ENCODE measurements at places on chromosomes 2 and 18.

- DNase-seq: no peak
Measured at GRCh38 chr2:15058015-15058720, 425.7 kb downstream of the LRATD1 start.

- no peak for DNase-seq
Measured at GRCh38 chr18:57802213-57803102, 657 bp downstream of the ATP8B1 start.

DNA sequence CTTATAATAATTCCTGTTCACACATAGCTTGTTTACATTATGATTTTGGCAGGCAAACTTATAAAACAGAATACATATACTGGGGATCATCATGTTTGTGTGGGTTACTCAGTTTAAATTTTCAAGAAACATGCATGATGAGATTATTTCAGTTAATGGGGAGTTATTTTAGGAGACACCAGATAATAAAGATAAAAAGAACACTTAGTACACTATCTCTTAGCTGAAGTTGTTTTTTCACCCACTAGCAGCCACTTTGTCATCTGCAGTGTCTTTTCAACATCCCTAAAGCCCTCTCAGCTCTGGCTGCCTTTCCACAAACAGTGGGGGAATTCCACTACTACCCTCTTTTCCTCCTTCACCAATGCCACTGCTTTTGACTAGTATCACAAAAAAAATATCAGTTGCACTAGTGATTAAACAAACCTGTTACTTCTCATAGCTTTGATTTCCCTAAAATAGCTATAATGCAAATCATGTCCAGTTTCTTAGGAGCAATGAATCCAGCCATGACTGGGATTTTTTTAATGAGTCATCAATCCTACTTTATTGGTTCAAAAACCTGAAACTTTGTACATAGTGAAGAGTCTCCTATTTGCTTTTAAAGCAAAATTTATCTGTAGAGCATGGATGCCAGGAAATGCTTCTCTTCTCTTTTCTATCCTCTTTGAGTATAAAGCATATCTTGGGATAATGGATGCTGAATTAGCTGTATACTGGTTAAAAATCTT, 156.7 kb upstream of the TFPI start:
- DNase-seq: no peak

GRCh38 chr2:195659114-195659513, 2.1 kb downstream of the SLC39A10 start:
- no peak for DNase-seq

DNA sequence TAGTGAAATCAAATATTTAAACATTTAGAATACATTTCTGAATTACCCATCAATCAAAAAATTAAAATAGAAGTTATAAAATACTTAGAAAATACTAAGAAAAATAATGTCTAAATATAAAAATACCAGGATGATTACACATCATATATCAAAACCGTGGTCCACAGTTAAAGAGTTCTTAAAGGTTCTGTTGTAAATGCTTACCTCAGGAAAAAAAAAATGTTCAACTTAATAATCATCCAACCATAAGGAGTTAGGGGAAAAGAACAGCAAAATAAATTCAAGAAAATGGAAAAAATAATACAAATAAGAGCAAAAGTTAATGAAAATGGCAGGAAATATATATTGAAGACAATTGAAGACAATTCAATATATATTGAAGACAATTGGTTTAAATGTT, 43.2 kb downstream of the PDE11A start:
- no peak for DNase-seq

DNA sequence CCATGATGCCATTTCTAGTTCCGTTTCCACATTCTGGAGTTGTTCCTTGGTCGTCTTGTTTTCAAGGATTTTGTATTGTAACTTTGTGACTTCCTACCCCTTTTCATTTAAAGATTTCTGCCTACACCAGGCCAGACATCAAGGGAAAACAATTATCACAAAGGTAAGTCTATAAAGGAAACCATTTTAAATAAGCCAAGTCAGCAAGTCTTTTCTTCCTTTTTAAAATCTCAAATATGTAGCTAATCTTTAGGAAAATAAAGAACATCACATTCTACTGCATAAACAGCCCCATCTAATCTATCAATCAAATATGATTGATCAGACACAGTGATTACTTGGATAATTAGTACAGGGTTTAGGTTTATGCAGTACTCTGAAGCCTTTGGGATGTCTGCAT, 35.8 kb upstream of the INSIG2 start:
- DNase-seq: no peak

GRCh38 chr18:53887447-53887846, 337.0 kb downstream of the MBD2 start:
- no peak for DNase-seq

DNA sequence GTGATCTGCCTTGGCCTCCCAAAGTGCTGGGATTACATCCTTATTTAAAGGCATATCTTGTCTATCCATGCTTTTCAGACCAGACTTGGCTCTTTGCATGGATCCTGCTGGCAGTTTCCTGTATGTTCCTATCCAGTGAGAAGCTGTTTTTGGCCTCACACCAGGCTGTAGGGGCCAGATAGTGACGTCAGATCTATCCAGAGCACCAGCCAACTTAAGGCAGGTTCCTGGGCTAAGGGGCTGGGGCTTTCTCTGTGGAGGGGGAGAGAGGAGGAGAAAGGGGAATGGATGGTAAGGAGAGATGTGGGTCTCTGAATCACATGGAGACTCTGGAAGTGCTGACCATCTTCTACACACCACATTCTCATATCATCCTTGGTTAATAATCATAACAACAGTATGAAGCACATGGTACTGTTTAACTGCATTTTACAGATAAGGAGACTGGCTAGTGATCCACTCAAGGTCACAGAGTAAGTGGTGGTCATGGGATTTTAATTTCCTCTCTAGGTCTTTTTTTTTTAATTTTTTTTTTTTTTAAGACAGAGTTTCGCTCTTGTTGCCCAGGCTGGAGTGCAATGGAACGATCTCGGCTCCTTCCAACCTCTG, 2.0 kb upstream of the FAM117B start:
- no peak for DNase-seq

GRCh38 chr2:24577481-24577880, 86.4 kb downstream of the NCOA1 start:
- no peak for DNase-seq

DNA sequence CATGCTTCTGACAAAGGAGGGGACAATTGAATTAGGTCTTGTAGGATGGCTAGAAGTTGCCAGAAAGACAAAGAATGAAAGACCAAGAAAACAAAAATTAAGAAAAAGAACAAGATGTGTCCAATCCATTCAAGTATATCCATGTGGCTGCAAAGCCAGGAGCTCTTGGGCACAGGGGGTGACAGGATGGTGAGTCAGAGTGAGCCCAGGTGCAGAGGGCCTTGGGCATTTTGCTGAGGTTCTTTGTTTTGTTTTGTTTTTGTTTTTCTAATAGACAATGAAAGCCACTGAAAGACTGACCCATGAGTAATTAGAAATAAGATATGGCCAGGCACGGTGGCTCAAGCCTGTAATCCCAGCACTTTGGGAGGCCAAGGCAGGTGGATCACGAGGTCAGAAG, 104.6 kb upstream of the KLHL29 start:
- DNase-seq: no peak

GRCh38 chr2:108534584-108535356, 500 bp downstream of the LIMS1 start:
- no peak for DNase-seq

- DNase-seq: no peak
Measured at GRCh38 chr2:33321876-33322483, 154.5 kb upstream of the RASGRP3 start.

DNA sequence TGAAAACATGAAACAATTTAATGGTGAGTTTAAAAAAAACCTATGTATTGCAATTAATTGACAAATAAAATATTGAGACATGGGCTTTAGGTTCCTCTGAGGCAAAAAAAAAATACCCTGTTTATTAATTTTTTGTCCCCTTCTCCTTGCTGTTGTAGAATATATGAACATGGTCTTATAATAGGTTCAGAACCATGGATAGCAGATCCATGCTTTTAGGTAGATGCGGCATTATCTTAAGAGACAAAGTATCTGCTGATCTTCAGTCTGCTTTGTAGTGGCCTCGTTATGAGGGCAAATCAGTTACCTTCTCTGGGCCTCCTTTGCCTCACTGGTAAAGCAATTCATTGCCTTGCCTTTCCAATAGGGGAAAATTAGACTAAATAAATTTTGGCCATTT, 850.7 kb downstream of the NRXN1 start:
- no peak for DNase-seq

GRCh38 chr2:81436256-81436655, 1131.7 kb upstream of the LRRTM1 start:
- DNase-seq: no peak

- DNase-seq: no peak
Measured at GRCh38 chr18:50994031-50994430, 26.2 kb downstream of the ELAC1 start.

- DNase-seq: no peak
Measured at GRCh38 chr2:20225294-20226151, 593 bp upstream of the SDC1 start.

GRCh38 chr2:54709336-54709809, 14.1 kb upstream of the EML6 start:
- DNase-seq: no peak

GRCh38 chr2:179020156-179020750, 29.7 kb downstream of the CCDC141 start:
- no peak for DNase-seq

DNA sequence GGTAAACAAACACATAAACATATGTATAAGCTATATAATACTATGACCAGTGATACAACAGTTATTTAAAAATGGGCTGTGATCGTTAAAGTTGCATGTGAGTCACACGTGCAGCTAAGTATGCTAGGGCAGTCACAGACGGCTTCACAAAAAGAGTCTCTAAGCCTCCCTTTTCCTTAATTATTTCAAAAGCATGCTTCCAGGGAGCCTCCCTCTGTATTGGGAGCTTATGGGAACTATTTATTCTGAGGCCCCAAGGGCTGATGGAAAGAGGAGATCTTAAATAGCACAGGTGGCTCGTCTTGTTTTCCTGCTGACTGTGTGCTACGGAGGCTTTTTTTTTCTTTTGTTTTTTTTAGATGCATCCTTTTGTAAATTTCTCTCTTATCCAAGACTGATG, 94.3 kb downstream of the ADCYAP1 start:
- no peak for DNase-seq

DNA sequence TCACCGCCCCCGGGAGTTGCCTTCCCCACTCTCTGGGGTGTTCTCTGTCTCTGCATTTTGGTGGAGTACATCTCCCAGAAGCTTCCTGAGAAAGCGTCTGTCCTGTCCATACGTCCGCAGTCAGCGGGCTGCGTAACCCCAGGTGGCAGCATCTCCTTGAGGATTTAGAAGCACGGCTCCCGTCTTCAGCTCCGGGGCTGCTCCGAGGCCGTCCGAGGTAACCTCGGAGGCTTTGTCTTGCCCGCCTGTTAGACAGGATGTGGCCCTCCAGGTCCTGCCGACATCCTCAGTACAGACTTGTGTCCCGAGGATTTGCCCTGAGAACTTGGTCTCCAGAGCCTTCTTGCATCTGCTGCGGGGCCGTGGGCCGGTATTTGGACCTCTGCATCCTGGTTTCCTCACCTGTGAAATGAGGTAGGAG, 58.4 kb downstream of the CTDP1 start:
- no peak for DNase-seq

DNA sequence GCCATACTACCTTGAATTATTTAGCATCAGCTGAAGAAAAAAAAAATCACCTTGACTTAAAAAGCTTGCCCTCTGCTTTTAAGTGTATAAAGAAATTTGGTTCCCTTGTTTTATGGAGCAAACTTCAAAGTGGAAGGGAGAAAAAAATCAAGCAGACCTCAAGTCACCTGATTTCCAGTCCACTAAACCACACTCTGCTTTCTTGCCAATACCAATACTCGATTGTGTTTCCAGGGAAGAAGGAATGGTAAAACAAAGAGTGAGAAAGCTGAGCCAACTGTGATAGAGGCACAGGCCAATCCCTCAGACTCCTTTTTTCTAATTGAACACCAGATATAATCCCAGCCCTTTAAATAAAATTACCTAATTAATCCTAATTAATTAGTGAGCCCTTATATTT, 587.3 kb downstream of the ARHGAP15 start:
- DNase-seq: no peak

- DNase-seq: no peak
Measured at GRCh38 chr2:225725726-225726125, 326.2 kb downstream of the NYAP2 start.

- no peak for DNase-seq
Measured at GRCh38 chr2:186976329-186976728, 127.4 kb upstream of the ZSWIM2 start.

DNA sequence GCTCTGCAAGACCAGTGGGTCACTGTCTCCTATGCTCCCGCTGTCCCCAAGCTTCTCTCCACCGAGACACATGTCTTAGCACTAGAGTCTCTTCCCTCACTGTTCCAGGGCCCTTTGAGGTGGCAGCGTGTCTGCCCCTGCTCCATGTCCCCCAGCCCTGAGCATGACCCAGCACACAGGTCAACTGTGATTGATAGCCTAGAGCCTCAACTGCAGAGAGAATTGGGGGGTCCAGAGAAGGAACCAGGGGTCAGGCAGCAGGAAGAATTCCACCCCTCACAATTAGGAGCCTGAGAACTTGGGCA, 54.6 kb upstream of the ODC1 start:
- DNase-seq: no peak

- DNase-seq: no peak
Measured at GRCh38 chr2:119512946-119513345, 11.3 kb downstream of the SCTR start.

DNA sequence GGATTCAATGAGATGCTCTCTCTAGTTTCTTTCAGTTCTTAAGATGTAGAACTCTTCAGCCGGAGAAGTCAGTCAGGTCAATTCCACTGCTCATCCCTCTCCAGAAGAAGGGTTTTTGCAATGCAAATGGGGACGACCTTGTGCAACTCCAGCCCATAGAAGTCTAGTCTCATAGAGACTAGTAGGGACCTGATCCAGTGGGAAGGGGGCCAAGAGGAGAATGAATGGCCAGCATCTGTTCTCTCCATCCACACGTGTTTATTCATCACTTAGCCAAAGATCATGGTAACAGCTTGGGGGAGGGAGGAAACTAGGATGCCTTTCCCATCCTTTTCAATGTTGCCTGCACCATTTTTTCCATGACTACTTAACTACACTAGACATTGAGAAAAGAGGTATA, 120.2 kb downstream of the LAMA3 start:
- no peak for DNase-seq

- DNase-seq: no peak
Measured at GRCh38 chr18:48824231-48824970, 126.4 kb downstream of the SMAD7 start.

DNA sequence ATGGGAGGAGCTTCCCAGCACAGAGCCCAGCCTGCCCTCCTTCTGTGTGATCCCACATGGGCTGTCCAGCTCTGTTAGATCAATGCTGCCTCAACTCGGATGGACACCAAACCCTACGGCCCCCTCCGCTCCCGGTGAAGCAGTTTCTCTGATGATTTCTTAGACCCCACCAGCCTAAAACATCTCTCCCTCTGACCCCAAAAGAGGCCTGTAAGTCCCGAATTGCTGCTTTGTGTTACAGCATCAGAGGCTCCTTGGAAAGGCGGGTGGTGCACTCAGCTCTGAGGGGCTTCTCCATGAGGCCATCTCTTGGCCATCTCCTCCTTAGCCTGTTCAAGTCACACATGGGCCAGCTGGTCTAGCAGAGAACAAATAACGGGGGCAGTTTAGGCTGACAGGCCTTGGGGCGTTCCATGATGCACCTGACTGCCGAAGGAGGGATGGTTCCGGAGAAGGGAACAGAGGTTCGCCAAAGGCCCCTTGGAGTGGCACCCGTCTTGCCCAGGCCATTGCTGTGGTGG, 240.7 kb downstream of the SH3RF3 start:
- DNase-seq: no peak

Measured in stimulated activated CD8-positive, alpha-beta memory T cell treated with anti-CD3 and anti-CD28 coated beads, Interleukin-12 subunit alpha, Interleukin-12 subunit beta, amount 100 ng/mL, for 1 hour (primary cell).